Small intestine (tissue), 16 donors: ENCODE measurements at places on chromosomes 2 and 18.
A peak's percentile ranks its signal among the peaks of the same experiment; 100 is the strongest.

DNA sequence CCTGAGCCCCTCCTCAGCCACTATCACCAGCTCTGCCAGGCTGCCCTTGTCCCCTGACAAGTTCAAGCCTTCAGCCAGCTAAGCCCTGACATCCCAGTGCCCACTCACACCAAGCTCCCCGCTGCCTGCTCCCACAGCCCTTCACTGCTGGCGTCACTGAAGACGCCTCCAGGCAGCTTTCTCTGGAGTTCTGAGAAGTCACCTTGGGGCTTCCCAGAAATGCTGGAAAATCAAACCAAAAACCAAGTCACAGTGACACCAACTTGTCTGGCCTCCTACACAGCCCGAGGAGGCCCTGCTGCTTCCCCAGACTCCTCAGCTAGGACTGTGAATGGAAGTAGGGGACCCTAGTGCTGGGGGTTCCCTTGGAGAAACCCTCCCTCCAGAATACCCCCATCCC is 2.2 kb upstream of the TNS1 start:
- DNase-seq: no peak

- no peak for DNase-seq
Observed at GRCh38 chr2:240596491-240596931, 10.0 kb downstream of the CAPN10 start.

DNA sequence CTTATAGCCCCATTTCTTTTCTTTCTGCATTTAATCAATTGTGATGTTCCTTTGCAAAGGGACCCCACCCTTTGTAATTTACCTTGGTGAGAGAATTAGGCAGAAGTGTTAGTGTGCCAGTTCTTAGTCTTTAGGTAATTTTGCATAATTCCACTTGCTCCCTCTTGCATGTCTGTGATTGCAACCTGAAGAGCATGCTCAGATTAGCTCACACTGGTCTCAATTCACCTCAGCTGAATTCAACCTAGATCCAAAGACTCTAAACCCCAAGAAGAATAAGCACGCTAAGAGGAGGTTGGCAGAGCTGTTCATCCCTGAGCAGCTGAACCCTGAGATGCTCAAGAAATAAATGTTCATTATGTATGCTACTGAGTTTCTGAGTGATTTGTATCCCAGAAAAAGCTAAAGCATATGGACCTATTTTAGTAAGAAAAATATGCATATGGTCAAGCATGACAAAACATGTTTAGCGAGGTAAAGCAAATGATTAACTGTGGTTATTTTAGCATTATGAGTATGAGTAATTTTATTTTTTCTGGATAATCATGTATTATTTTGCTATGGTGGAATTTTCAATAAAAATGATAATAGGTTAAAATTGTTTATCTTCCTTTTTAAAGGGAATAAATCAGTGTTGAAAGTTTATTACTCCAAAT is 299.2 kb upstream of the ZSWIM2 start:
- no peak for DNase-seq

GRCh38 chr2:39718483-39718882 is 52.8 kb downstream of the TMEM178A start:
- no peak for DNase-seq

DNA sequence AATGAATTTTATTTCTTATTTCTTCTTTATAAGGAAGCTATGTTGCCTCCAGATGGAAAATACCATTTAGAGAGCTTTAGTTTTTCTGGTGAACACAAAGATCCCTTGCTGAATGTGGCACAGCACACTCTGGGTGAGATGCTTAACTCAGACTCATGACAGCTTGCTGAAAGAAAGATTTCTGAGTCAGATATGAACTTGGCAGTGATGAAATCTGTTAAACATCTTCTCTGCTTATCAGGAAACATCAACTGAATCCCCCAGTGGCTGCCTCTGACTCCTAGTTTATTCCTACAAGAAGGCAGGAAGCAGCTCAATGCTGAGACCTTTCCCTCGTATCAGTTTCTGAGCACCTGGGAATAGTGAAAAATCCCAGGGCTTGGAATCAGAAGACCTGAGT is 162.8 kb downstream of the OSR1 start:
- no peak for DNase-seq

GRCh38 chr2:129801575-129801974 is 177.9 kb upstream of the RAB6C start:
- no peak for DNase-seq

DNA sequence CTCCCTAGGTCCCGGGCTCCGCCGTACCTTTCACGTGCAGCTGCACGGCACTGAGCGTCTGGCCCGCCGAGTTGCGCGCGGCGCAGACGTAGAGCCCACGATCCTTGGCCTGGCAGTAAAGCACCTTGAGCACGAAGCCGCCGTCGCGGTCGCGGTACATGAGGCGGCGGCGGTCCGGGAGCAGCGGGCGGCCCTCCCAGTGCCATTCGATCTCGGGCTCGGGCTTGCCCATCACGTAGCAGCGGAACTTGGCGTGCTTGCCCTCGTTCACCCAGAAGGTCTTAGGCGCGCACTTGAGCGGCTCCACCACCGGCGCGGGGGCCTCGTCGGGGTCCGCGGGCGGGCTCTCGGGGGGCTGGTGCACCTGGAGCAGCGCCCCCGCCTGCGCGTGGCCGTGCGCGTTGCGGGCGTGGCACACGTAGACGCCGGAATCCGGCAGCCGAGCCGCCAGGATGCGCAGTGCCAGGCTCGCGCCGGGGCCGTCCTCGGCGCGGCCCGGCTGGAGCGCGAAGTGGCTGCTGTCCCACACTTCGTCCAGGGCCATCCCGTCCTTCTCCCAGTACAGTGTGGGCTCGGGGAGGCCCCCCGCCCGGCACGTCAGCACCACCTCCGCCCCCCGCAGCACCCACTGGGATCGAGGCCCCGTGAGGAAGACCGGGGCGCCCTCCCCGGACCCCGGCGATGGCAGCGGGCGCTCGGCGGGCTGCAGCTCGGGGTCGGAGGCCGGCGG is 980 bp downstream of the OBSL1 start:
- DNase-seq: peak; percentile 72

DNA sequence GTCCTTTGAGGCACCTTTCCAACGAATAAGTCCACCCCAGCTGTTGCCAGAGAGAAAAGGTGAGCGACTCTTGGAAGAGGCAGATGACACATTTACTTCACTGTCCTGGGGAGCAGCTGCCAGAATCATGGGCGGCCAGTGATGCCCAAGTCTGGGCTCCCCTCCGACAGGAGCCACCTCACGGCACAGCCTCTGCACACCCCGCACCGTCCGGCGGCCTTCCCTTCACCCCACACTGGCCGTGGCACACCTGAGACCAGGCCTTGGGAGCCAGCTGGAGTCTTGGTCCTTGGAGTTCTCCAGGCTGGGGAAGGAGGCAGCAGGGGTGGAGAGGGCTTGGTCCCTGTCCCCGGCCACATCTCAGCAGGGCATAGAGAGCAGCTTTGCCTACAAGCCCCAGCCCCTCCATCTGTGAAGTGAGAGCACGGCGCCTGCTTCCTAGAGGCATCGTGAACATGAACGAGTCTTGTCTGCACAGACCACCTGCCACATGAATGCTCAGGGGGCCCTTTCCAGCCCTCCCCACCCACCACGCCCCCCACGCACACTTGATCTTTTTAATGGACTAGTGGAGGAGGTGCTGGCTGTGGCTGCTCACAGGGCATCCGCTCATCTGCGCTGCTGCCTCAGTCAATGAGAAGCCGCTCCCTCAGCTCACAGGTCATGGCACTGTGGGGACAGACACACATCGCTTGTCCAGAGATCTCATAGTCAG is 400.2 kb upstream of the MYT1L start:
- DNase-seq: no peak

DNA sequence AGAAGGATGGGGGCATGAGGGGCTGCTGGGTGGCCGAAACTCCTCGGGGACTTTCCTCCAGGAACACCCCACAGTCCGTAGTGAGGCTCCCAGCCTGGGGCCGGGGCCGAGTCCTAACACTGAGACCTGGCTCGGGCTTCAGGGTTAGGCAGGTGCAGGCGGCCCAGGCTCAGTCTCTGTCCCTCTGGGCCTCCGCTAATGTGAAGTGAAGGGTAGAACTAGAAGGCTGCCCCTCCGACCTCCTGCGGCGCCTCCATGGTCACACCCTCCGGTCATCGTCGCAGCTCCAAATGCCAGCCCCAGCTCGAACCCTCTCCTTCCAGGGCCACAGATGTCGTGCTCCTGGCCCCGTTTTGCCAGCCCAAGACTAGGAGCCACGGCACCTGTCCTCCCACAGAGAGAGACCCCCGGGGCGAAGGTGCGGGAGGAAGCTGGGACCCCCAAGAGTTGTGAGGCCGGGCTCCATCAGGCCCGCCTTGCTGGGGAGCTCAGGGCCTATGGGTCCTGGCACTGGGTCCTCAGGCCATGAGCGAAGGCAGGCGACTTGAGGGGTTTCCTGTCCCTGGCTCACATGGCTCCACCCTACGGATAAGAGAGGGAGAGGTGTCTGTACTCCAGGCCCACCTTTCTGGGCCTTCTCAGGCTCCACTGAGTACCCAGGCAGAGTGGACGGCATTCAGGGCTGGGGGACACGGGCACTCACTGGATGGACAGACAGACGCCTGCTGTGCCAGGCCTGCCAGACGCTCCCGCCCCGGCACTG is 797 bp downstream of the ANO7 start:
- DNase-seq: no peak

- DNase-seq: no peak
Observed at GRCh38 chr2:178892751-178893625, 85.8 kb upstream of the TTN start.

GRCh38 chr2:26456440-26457250 is 21.3 kb downstream of the OTOF start:
- DNase-seq: peak; percentile 92

DNA sequence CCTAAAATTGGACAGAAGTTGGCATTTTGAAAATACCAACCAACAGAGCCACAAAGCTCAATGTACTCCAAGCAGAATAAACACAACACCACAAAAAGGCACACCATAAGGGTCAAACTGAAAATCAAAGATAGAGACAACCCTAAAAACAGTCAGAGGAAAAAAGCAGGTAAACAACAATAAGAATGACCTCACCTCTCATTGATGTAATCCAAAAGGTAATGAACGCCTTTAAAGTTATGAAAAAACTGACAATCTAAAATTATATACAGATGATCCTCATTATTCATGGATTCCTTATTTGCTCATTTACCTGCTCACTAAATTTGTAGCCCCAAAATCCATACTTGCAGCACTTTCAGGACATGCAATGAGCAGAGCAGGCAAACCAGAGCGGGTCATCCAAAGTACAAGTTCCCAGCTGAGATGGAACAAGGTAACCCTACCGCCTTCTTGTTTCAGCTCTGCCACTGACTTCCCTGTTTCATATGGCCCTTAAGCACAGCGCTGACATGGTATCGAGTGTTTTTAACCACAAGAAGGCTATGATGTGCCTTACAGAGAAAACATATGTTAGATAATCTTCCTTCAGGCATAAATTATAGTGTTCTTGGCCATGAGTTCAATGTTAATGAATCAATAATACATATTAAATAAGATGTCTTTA is 17.0 kb downstream of the RTN4 start:
- DNase-seq: no peak

GRCh38 chr2:234496055-234496834 is 636 bp downstream of the ARL4C start:
- DNase-seq: no peak

DNA sequence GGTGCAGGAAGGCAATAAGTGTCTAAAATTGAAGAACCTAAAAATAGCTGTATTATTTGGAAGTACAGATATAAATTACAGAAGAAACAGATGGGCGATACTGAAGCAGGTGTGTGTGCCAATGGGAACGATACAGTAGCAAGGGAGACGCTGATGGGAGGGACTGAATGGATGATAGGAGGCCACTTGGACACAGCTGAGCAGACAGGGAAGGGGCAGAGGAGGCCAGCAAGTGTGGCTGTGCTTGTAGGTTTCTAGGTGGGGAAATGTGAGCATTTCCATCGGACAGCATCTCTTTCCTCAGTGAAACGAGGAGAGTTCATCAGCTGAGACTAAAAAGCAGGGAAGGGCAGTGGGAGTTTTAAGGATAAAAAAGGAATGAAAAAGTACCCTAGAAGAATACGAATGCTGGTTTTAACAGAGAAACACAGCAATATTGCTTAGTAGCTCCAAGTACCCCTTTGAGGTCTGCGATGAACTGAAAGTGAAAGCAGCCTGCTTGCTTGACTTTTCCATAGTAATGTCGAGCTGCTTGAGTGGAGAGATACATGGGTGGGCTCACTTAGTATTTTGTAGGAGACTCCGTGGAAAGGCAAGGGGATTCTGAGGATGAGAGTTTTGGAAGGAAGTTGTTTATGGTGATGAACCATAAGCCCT is 91.7 kb upstream of the EPC2 start:
- peak; percentile 28 for DNase-seq

DNA sequence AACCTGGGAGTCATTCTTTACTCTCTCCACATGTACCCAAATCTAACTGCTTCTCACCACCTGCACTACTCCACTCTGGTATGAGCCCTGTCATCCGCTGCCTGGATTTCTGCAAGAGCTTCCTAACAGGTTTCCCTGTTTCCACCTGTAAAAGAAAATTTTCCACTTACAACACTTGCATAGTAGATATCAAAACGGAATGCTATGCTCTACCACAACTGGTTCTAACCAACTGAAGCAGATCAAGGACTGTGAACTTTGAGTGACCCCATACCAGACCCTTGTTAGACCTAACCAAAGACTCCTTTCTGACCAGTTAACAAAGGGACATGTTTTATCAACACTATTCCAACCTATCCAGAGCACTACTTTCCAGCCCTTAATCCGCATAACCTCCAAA is 3.8 kb upstream of the TMEM131 start:
- DNase-seq: no peak
